ENCODE measurements at places on chromosomes 11 and 22.

- no peak for DNase-seq
These were observed 316.6 kb upstream of the NCAM1 start for GRCh38 chr11:112644410-112645131.

- no peak for DNase-seq
These were observed 1.0 kb downstream of the ADAMTS15 start for GRCh38 chr11:130449310-130449990.

- DNase-seq = peak; percentile 49
These were observed 17.1 kb upstream of the ADORA2A start for GRCh38 chr22:24410110-24410856.

- DNase-seq = peak; percentile 13
These were observed 19.9 kb upstream of the BBOX1 start for GRCh38 chr11:27020751-27021150.

- DNase-seq = peak; percentile 11
These were observed 7.8 kb upstream of the NFAM1 start for GRCh38 chr22:42439821-42440674.

GRCh38 chr11:120925944-120926343, 98.0 kb upstream of the TBCEL start:
- DNase-seq = no peak

DNA sequence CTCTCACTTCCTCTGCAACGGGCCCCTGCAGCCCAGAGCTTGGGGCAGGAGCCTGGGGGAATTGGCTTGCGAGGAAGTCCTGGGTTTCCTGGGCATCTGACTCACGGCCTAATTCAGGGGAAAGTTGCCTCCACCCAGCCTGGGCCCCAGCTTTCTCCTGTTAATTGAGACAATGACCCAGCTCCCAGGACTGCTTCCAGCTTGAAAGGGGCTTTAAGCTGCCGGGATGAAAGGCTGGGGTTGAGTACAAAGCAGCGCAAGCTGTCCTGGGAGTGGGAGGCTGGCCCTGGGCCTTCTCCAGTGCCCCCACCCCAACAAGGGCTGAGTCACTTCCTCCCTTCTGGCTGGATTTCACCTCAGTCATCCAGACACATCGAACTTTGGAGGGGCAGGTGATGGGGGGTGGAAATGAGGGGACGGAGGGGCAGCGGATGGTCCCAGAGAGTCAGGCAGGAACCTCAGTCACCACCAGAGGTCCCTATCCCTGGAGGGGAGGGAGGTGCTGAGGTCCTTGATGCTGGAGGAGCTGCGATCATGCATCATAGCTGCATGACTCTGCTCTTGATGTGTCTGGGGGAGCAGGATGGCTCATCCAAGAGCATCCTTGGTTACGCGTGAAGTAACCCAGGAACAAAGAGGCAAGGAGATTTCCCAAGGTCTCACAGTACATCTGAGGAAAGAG, 30.1 kb upstream of the OAF start:
- peak; percentile 77 for DNase-seq

DNA sequence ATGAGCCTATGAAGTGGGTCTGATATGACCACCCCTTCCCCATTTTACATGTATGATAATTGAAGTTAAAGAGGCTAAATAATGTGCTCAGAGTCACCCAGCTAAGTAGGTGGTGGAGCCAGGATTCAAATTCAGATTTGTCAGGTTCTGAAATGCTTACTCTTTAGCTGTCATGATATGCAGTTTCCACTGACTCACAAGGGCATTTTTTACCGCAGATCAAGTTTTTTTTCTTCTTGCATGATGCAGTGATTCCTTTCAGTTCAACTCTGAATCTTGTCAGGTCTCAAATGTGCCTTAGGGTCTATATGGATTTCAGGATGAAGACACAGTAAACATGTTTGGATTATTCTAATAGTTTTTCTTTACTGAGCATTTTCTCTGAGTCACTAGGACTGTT, 12.6 kb upstream of the TRIM44 start:
- DNase-seq = peak; percentile 61

- peak; percentile 95 for DNase-seq
These were observed 20.9 kb upstream of the UPB1 start for GRCh38 chr22:24474221-24474620.

DNA sequence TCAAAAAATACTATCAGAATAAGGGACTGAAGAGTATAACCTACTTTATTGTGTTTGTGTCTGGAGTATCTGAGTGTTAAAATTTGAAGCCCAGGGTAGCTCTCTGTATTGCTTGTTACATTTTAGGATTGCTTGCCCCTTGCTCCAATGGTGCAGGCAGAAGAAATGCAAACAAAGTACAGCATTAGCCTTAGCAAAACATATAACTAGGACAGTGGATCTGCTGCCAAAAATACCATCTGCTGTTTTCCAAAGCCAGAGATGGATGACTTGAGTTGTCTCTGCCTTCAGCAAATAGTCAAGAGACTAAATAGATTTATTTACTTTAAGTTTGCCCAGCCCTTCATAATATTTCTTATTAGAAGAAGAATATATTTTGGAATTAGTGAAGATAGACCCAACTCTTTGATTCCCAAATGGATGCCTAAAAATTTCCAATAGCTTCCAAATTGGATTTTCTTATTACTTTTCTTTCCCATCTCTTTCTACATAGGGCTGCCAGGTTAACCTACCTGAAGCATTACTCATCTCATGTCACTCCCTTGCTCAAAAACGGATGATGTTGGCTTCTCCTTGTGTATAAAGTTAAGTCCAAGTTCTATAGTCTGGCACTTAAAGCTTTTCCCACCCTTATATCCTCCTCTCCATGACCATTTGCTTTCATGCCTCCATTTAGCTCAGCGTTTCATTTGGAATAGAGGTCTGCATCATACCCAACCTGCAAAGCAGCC, 66.3 kb downstream of the LDLRAD3 start:
- peak; percentile 43 for DNase-seq

GRCh38 chr11:134668796-134669195, 256.8 kb upstream of the B3GAT1 start:
- no peak for DNase-seq

GRCh38 chr11:68893282-68893681, 10.3 kb downstream of the MRPL21 start:
- no peak for DNase-seq

- no peak for DNase-seq
These were observed 20.6 kb downstream of the MUC5AC start for GRCh38 chr11:1178201-1178885.

DNA sequence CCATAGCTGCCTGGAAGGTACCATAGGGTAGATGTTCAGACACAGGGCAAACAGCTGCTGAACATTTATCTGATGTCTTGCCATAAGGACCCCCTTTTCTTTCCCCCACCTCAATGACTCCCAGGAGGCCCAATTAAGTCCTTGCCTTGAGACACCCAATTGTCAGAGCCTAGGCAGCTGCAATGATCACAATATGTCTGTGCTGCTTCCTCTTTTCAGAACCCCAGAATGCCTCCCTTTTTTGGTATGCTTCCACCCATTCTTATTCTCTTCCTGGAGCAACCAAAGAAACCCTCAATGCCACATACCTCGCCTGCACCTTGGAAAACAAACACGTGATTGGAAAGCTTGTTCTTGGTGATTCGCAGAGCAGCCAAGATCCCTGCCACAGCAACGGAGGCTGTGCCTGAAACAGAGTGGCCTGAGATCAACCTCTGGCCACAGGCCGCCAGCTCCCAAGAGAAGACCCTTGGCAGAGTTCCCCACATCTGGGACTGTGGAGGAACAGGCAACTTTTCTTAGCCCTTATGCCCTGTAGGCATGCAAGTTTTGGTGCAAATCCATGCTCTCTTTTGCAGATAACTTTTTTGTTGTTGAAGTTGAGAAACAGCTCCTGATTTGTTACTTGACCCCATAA, 75.4 kb downstream of the CCDC81 start:
- no peak for DNase-seq

GRCh38 chr11:84022695-84023094, 736.5 kb upstream of the CCDC90B start:
- no peak for DNase-seq

DNA sequence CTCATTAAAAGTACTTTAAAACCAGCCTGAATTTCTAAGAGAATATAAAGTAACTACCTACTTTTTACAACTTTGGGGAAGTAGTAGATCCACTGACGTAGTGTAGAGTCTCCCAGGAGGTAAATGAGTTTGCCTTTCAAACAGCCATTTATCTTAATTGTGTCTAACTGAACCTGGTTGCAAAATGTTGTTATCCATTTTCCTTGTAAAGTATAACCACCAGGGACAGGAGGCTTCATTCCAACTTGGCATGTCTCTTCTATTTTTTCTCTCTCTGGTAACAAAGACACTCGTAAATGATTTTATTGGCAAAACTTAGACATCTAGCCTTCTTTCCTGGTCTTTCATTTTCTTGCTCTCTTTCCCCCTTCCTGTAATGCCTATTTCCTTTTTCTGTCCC, 36.9 kb downstream of the NXPE1 start:
- DNase-seq = no peak

- DNase-seq = peak; percentile 87
These were observed 31.0 kb upstream of the PICALM start for GRCh38 chr11:86099874-86100273.

- DNase-seq = no peak
These were observed 742.4 kb downstream of the NTM start for GRCh38 chr11:132112846-132113245.

DNA sequence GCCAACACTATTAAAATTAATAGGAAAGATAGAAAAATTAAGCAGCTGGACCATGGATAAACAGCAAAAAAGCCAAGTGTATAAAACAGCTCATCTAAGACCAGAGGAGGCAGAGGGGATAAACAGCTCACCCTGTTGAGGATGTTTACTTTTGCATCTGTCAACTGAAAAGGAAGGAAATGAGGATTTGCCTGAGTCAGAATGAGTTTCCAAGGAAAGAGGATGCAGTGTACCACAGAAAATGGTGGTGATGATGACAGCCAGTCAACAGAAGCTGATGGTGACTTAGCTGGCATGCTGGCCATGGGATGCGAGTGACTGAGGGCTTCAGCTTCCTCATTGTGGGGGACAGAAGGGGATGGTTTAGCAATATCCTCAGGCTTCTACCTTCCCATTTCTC, 183.5 kb downstream of the KIRREL3 start:
- DNase-seq = peak; percentile 65

DNA sequence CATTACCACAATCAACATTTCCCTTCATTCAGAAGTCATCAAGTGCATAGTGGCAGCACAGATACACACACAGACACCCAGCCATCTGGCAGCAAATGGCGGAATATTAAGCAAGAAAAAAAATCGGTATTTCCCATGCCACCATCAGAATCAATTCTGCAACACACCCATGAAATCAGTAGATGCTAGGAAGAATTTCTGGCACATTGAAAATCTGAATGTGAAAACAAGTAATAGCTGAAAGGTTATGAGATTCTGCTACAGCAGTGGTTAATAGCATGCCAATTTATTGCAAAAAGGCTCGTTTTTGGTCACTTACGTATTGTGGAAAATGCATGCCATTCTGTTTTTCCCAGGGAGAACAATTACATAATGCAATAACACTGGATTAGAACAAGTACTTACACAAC, 91.1 kb downstream of the PICALM start:
- DNase-seq = no peak

DNA sequence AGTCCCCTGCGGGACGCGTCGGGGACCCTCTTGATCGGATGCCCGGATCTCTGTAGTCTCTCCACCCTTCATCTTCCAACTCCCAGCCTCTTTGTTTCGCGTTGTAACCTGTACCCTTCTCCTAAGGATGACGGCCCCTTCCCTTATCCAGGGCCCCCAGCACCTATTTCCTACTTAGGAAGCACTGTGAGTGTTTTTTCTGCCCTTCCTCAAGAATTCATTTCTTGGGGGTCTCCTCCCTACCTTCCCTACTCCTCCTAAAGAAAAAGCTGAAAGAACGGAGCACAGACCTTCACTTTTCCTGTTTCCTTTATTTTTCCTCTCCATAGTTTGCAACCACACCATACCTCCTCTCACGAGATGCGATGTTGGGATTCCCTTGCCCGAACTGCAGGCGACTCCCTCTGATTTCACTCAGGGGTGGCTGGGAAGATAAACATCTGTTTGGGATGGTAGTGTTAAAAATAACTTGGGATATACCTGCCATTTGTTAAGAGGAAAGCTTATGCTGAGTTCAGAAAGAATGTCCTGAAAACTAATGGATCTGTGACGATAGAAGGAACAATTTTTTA, 593 bp downstream of the FAM118B start:
- DNase-seq = no peak

GRCh38 chr11:46353698-46354097, 6.4 kb downstream of the DGKZ start:
- DNase-seq = no peak

DNA sequence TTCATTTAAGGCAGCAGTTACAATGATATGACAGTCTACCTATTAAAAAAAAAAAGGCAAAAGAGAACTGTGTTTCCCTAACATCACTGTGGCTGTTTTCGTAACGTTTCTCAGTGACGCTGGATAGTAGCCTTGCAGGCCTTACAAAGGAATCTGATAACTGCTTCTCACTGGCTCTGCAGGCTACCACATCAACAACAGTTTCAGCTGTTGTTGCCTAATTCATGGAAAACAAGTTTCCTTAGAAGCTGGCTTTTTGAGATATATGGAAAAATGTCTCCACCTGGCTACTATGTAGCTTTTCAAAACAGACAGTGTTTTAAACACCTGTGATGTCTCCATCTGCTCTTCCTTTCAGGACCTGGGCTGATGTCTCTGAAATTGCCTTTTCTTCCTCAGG, 3.8 kb downstream of the OR51V1 start:
- no peak for DNase-seq

DNA sequence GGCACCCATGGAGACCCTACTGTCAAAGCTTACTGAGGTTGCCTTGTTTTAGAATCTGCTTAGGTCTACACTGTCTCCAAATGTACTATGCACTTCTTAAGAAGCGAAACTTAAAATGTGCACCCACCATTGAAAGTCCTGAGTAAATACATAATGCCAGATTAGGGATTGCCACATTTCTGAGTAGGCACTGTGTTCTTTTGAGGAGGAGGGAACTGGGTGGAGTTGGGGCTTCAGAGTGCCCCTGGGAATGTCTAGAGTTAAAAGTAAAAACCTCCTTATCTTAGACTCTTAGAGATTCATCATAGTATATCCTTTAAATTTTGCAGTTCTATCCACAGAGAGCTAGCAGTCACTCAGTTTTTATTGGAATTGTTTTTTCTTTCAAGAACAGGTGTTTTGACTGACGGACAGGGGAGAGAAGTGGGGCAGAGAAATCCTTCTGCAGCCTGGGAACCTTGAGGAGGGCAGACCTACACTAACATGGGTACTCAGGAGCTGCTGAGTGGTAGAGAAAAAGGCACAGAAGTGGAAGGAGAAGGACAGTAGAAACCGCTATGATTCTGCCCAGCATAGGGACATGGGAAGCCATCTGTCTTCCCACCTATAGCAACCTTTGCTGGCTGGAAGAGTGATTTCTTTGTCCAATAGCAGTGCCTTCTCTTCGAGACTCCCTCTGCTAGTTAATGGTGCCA, 33.4 kb upstream of the MICAL2 start:
- DNase-seq = no peak

- no peak for DNase-seq
These were observed 418.7 kb upstream of the CADM1 start for GRCh38 chr11:115922876-115923275.

DNA sequence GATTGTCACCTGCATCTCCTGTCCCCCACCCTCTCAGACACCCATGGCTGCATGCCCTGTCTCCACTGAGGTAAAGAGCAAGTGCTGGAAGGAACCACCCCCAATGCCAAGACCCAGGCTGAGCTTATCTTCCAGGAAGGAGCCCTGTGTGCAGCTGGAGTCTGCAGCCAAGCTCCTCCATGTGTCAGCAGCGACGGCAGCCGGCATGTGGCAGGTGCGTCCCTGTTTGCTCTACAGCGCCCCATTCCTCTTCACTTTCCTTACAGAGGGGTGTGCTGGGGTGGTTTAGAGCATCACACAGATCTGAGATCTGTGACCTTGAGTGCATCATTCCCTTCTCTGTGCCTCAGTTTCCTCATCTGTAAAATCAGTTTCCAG, 7.7 kb upstream of the MN1 start:
- no peak for DNase-seq

GRCh38 chr11:72471005-72471898, 36.9 kb upstream of the CLPB start:
- DNase-seq = peak; percentile 66

Data from fibroblast of skin of right biceps (primary cell).